ENCODE measurements at places on chromosomes 12 and 14. TPM values are rescaled to one million over a fixed set of nuclear protein-coding genes. Genes with fewer than 3 reads are reported as not detected.

Gene KRT73
- total RNA-seq = not detected

DNA sequence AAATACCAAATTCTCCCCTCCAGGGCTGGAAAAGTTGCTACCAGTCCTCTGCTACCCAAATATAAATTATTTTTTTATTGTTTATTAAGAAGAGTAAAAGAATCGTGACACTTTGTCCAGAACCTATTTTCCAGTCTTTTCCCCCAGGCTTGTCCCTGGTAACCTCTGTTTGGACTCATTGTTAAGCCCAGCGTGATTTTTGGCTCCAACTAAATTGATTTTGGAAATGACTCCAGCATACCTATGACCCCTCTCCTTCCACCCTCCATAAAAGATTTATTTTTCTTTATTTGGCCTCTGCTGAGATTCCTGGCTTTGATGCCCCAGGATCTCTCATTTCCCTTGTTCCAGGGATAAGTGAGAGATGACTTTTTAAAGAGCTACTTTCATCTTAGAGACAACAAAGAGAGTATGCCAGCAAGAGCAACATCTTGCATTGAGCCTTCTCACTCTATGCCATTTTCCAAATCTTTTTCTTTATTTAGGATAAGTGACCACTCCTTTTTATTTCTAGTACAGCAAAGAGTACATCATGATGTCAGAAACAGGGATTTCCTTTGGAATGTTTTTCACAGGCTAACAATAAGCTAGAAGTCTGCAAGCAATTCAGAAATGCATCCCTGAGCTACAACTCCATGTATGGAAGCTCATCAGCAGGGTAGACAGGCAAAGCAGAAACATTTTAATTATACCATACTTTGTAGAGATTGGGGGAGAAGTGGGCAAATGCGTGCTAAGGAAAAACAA is 75.8 kb downstream of the DAD1 start:
- H3K36me3 ChIP-seq = no peaks in the 10 kb centered on the region
- no peak for DNase-seq
- no peak overlapping the region for H3K4me3 ChIP-seq

DNA sequence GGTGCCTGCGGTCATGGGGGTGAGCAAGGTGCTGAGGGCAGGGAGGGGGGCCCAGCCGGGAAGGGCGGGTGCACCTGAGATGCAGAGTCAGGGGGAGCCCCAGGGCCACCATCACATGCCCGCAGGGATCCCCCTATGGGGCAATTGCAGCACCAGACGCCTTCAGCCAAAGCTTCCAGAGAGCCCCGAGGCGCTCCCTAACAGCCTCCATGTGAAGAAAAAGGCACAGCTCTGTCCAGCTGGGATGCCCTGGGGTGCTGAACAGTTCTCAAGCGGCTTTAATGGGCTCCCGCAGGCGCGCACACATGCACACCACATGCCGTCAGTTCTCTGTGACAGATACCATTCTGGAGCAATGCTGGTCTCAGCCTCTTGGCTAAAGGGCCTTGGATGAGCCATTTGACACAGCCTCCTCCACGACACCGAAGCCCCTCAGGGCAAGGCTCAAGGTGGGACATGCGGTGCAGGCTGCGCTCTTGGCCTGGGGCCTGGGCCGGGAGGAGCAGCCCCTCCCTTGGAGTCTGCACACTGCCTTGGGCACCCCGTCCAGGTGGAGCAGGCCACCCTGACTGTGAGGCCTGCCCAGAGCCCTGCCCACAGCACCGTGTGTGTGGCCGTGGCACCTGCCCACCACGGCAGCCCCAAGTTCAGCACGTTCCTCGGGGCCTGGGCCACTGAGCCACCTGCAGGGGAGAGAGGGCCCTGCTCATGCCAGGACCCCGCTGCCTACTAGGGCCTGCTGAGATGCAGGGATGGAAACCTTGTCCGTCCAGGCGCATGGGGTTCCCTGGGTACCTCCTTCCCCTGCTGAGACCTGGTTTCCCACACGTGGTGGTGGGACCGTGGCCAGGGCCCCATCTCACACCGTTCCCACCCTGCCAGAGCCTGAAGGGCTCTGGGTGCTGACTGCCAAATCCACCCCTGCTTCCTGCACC is 7.7 kb downstream of the XRCC3 start:
- peak; percentile 38 for DNase-seq
- H3K4me3 ChIP-seq = no peak overlapping the region
- no peak overlapping the region for H3K27ac ChIP-seq
- no peaks in the 10 kb centered on the region for H3K36me3 ChIP-seq

DNA sequence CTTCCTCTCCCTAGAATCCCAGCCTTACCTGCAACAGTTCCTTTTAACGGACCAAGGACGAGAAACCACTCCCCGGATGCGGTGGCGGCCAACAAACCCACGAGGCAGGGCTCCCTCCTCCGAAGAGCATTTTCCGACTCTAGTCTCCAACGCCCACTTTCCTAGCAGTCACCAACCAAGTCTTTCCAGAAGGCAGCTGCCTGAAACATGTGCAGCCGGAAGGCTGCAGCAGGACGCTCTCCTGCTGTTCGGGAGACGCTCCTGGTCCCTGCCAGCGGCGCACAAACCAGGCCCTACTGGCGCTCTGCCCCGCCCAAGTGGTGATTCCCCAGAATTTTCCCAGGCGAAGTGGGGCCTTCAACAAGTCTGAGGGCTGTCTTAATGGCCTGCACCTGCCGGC is 21.1 kb upstream of the ADAM20 start:
- H3K4me1 ChIP-seq = no peaks in the 10 kb centered on the region
- DNase-seq = peak; percentile 68
- H3K36me3 ChIP-seq = no peaks in the 10 kb centered on the region
- no peak overlapping the region for H3K27ac ChIP-seq
- no peaks in the 10 kb centered on the region for H3K27me3 ChIP-seq

GRCh38 chr12:116002890-116003536 is 274.5 kb downstream of the MED13L start:
- no peak overlapping the region for H3K27ac ChIP-seq
- peaks cover 3% of the 10 kb centered on the region for H3K36me3 ChIP-seq
- H3K4me3 ChIP-seq = no peak overlapping the region
- DNase-seq = no peak

- H3K36me3 ChIP-seq = no peaks in the 10 kb centered on the region
- no peak overlapping the region for H3K4me3 ChIP-seq
- H3K27me3 ChIP-seq = no peaks in the 10 kb centered on the region
- H3K4me1 ChIP-seq = no peaks in the 10 kb centered on the region
- H3K27ac ChIP-seq = no peak overlapping the region
Observed at GRCh38 chr12:75443709-75444108, 36.8 kb upstream of the GLIPR1 start.

DNA sequence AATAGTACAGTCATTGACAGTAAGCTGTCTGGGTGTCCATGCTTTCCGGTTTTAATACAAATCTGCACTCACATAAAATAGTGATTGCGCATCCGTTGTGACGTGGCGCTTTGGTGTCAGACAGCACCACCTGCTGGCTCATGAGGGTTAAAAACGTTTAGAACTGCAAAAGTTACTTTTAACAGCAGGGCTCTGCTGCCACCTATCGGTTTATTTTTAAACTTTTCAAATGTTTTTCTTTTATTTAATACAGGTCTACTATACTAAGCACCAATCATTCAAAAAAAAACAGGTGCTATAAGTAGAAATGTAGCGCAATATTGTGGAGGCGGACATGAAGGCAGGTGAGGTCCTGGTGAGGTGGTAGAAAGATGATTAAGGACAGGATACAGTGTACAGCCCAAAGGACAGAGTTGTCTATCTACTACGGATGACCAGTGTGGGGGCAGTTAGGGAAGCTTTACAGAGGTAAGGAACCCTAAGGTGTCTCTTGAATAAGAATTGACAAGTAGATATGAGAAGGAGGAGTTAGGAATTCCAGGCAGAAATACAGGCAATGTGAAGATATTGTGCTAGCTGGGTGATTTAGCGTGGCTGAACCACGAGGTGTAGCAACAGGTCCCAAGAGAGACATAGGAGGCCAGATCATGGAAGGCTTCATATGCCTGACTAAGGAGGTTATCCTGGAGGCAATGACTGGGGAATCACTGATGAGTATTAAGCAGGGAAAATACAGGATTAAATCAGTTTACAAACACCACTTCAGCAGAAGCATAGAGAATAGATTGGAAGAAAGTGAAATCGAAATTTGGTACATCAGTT is 91.5 kb upstream of the PRB2 start:
- H3K4me3 ChIP-seq = no peak overlapping the region
- no peaks in the 10 kb centered on the region for H3K36me3 ChIP-seq
- H3K27me3 ChIP-seq = no peaks in the 10 kb centered on the region
- H3K4me1 ChIP-seq = peaks cover 5% of the 10 kb centered on the region
- peak; percentile 87 for DNase-seq
